ENCODE measurements at places on chromosomes 2 and 18.

- no peak for DNase-seq
These were observed 437.9 kb downstream of the TXNL1 start for GRCh38 chr18:56200381-56200911.

GRCh38 chr2:209577376-209578357 is 153.8 kb downstream of the MAP2 start:
- DNase-seq: no peak

- DNase-seq: no peak
These were observed 25.3 kb downstream of the LCLAT1 start for GRCh38 chr2:30472326-30472725.

DNA sequence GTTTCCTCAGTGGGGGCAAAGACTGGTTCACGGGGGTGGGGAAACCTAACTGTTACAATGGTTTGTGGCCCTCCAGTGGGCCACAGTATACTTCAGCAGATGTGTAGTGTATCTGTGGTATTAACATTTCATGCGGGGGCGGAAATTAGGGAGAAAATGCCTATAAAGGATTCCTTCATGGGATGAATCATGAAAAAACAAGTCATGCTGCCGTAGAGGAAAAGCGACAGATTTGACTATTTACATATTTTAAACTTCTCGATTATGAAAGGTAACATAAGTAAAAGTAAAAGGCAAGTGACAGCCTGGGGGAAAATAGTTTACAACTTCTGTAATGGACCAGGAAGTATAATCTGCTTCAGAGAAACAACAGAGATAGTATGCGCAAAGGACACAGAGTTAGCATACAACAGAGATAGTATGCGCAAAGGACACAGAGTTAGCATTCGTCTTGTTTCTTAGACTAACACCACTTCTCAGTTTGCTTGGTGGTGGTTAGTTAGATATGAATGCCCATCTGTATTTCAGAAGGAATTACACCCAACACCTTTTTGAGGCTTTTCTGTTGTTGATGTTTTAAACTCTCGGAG is 41.1 kb downstream of the MRPS9 start:
- DNase-seq: no peak

GRCh38 chr2:27079233-27080139 is 1.1 kb downstream of the EMILIN1 start:
- no peak for DNase-seq

DNA sequence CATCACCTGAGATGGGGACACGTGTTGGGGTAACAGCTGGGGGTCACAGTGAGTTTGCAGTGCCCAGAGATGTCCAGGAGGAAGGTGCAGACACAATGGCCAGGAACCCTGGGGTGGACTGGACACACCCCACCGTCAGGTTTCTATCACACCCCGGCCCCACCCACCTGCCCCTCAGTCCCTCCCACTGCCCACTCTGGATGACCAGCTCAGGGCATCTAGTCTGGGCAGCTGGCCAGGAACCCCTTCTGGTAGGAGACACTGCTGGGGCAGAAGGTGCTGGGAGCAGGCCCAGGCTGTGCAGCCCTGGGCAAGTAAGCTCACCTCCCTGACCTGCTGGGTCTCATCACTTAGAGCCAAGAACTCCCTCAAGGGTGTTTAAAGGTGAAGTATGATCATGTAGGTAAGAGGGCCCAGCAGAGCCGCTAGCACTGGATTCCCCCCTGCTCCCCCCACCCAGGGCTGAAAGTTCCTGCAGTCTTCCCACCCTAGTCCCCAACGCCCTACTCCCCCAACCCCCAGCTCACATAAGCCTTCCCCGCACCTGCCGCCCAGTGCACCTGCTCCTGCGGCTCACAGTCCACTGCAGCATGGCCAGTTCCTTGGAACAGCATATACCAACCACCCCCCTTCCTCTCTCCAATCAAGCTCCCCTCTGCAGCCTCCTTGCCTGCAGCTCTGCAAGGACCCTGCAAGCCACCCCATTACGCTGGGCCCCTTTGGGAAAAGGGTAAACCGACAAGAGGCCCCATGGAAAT is 17.3 kb downstream of the BIN1 start:
- DNase-seq: no peak
